ENCODE measurements at places on chromosomes 7 and 10. TPM values are rescaled to one million over a fixed set of nuclear protein-coding genes. Genes with fewer than 3 reads are reported as not detected.

DNA sequence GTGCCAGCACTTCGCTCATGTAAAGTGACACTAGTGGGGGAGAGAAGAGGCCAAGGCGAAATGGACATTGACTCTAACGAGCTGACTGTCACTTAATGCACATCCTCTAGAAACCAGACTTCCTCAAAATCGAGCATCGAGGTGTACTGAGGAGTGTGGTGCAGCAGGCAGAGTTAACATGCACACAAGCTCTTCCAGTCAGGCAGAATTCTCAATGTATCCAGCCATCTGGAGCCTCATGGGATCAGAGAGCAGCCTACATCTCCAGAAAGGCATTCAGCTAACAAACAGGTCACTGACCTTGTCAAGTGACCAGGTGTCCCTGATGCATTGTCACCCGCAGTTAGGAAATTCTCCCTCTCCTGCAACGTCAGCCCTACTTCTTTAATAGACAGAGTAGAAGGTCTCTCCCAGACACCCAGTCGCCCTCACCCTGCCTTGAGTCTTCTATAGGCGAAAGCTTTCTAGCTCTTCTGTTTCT lies 259.8 kb upstream of the AOAH start:
- H3K27me3 ChIP-seq = no peaks in the 10 kb centered on the region
- DNase-seq = no peak

DNA sequence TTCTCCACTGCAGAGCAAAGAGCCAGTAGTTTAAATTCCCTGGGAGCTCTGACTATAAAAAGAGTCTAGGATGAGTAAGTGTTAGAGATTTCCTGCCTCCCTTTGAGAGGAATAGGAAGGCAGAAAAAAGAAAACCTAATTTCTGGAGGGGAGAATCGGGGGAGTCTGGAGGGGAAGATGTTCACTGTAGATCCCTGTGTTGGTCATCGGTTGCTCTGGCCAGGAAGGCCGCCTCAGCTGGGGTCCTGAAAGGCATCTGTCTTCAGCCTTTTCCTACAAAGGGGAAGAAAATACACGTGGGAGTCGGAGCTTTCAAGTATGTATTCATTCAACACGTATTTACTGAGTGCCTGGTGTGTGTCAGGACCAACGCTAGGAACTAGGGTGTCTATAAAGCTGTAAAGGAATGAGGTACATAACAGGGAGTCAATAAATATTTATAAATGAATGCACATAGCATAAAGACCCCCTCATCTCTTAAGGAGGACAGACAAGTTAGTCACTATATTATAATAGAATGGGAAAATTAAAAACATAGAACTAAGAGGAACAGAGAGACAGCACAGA lies 101.1 kb downstream of the ICA1 start:
- H3K4me1 ChIP-seq = no peaks in the 10 kb centered on the region
- H3K27me3 ChIP-seq = no peaks in the 10 kb centered on the region
- no peak overlapping the region for H3K27ac ChIP-seq

DNA sequence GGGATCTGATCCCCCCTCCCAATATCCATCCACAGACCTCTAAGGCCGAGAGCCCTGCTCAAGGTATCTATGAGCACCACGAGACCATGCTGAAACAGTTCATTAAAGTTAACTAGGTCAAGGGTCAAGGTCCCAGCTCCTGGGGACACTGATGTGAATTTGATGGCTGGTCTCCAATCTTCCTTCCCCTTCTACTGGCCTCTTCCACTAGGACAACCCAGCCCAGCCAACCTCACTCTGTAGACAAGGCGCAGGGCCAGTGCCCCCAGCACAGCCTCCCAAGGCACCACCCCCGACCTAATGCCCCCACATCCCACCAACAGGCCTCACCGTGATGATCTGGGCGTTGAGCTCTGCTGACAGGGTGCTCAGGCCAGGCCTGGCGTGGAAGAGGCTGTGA lies 15.6 kb downstream of the RRP12 start:
- no peak overlapping the region for H3K4me3 ChIP-seq
- DNase-seq = no peak
- no peaks in the 10 kb centered on the region for H3K27me3 ChIP-seq
- H3K4me1 ChIP-seq = no peaks in the 10 kb centered on the region
- no peaks in the 10 kb centered on the region for H3K36me3 ChIP-seq

EVX1 gene
- not detected for total RNA-seq

MYOF gene
- 12.4 TPM for total RNA-seq
